Activated CD4-positive, CD25-positive, alpha-beta regulatory T cell treated with anti-CD3 and anti-CD28 coated beads, Interleukin-2, amount 50 U/mL, for 72 hours (primary cell): ENCODE measurements at places on chromosomes 1 and 21.

- DNase-seq: no peak
Observed at GRCh38 chr1:239763850-239764249, 327.8 kb upstream of the FMN2 start.

DNA sequence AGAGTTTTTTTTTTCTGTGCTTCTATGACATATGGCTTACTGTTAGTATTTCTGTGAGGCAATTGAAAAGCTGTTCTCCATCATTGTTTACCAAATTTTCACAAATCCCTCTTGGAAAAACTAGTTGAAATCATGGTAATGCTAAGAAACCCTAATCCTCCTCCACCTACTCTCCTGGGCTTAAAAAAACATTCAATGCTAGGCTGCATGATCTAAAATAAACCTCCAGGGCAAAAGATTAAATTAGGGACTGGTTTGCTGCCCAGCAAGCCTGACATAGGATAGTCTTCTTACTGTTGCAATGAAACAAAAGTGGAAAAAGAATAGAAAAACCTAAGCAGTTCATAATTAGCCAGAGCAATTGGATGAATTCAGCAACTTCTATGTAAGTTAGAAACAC lies 16.1 kb downstream of the C1orf52 start:
- DNase-seq: no peak

DNA sequence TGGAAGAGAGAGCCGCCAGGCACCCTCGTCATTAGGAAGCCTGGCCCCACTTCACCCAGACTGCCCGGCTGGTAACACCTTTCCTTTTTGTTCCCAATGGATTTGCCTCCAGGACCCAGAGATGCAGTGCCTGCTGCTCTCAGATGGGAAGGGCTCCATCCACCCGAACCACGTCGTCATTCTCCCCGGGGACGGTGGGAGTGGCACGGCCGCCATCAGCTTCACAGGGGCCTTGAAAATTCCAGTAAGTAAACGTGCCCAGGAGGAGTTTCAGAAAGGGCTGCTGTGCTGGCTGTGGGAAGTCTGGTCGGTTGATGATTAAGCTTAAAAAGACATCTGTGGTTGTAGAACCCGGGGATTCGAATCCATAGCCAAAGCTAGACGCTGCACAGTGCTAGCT lies 45.2 kb downstream of the SLC37A1 start:
- DNase-seq: peak; percentile 17

- DNase-seq: no peak
Observed at GRCh38 chr21:20258542-20258941, 739.7 kb upstream of the NCAM2 start.

DNA sequence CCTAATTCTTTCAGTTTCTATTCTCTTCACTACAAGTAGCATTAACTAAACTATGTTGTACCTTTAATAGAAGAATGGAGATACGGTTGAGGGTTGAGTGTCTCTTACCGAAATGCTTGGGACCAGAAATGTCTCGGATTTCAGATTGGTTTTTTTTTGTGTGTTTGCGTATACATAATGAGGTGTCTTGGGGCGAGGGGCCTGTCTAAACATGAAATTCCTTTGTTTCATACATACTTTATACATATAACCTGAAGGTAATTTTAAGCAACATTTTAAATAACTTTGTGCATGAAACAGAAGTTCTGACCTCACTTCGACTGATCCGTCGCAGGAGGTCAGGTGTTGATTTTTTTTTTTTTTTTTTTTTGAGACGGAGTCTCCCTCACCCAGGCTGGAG lies 36.3 kb upstream of the MYOCOS start:
- no peak for DNase-seq

GRCh38 chr1:70887936-70888335 lies 159.7 kb downstream of the PTGER3 start:
- no peak for DNase-seq

GRCh38 chr1:98322966-98323365 lies 338.6 kb upstream of the SNX7 start:
- DNase-seq: no peak

DNA sequence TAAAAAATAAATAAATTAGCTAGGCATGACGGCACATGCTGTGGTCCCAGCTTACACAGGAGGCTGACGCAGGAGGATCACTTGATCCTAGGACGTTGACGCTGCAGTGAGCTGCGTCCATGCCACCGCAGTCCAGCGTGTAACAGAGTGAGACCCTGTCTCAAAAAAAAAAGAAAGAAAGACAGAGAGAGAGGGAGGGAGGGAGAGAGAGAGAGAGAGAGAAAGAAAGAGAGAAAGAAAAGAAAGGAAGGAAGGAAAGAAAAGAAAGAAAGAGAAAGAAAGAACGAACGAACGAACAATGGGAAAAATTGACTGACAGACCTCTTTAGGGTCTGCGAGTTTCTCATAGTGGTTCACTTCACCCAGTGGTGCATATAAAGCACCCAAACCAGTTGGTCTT lies 97.8 kb upstream of the BMP8A start:
- DNase-seq: no peak

DNA sequence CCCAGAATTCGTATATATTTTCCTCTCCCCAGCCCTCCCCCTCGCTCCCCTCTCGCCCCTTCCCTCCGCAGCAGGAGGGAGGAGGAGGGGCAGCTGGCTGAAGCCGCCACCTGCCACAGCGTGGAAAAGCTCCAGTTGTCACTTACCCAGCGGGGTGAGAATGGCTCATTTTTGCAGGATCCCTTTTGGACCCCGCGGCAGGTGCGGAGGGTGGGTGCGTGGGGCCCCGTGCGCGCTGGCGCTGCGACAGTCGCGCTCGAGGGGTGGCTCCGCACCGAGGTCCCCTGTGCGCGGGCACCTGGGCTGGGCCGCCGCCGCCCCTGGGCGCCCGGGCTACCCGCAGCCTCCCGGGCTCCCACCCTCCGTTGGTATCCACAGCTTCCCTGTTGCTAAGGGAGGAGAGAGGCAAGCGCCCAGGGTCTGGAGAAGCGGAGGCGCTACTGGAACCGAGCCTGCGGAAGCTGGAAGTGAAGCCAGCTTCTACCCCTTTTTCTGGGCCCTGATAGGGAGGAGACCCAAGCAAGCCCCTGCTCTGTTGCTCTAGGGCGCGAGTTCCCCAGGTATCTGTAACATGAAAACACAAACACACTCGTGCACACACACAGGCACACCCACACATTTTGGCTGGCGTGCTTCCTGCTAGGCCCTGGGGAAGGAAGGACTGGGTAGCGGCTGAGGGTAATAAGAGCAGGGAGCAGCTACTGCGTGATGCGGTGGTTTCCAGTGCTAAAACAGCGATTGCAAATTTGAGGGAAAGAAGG lies at the start of gene ERICH3:
Gene ERICH3, minus strand, starts transcription at position 442 of the 761 bp plus-strand sequence. Its CDS starts 273 bp downstream, at position 169.
- no peak for DNase-seq

GRCh38 chr1:230573658-230574057 lies 68.6 kb upstream of the COG2 start:
- DNase-seq: no peak

DNA sequence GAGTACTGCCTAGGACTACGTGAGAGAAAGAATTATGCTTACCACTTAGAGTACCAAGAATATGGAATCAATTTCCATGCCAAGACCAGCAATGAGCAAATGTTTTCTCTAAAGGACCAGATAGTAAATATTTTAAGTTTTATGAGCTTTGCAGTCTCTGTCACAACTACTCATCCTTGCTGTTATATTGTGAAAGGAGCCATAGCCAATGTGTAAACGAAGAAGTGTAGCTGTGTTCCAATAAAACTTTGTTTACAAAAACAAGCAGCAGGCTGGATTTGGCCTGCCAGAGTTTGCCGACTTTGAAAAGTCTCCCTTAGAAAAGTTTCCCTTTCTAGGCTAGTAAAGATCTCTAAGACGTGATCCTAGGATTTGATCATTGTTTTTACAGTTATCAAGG lies 128.8 kb downstream of the PDE4B start:
- no peak for DNase-seq

- DNase-seq: no peak
Observed at GRCh38 chr1:65940126-65940525, 147.4 kb downstream of the PDE4B start.

DNA sequence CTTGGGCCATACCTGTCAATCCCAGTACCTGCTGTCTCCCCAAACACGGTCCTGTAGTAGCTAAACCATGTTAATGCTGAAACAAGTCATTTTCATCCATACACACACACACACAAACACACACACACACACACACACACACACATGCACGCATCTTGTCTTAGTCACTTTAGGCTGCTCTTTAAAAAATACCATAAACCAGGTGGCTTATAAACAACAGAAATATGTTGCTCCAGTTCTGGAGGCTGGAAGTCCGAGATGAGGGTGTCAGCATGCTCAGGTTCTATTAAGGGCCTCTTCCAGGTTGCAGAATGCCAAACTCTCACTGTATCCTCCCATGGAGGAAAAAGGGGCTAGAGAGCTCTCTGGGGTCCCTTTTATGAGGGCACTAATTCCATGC lies 129.9 kb downstream of the NTPCR start:
- no peak for DNase-seq

DNA sequence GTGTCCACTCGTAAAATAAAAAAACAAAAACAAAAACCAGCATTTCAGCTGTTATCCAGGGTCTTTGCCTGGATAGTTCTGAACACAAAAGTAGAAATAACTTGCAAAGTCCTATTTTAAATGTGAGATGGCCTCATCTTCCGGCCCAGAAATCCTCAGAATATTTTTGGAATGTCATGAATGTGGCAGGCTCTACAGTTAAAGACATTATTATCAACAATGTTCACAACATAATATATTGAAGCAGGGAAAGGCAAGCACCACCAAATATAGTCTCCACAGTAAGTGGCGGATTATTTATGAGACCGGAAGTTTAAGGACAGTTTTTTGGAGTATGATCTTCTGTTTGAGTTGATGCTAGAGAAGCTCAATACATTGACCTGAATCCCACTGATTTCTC lies 1.2 kb upstream of the C1orf198 start:
- no peak for DNase-seq

DNA sequence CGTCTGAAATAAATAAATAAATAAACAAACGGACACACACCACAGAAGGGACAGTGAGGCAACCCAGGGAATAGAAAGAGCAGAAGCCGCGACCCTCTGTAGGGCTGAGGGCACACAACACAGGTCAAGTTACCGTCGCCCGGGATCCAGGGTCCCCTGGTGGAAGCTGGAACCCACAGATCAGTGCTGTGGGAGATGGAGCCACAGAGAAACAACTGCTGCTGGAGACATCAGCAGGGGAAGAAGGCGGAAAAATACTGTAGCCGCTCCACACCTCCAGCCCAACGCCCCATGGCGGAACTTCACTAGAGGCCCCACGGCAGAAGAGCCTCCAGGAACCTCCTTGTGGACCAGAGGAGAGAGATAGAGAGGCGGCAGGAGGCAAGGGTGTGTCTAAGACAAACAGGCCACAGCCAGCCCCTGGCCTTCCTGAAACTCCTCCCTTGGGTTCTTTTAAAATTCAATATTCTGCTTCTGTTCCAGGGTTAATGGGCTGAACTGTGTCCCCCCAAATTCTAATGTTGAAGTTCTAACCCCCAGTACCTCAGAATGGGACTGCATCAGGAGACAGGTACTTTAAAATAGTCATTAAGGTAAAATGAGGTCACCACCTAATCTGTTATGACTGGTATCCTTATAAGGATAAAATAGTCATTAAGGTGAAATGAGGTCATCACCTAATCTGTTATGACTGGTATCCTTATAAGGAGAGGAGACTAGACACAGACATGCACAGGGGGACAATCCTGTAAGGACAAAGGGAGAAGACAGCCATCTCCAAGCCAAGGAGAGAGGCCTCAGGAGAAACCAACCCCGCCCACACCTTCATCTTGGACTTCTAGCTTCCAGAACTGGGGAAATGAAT lies 7.7 kb upstream of the HLCS start:
- no peak for DNase-seq

DNA sequence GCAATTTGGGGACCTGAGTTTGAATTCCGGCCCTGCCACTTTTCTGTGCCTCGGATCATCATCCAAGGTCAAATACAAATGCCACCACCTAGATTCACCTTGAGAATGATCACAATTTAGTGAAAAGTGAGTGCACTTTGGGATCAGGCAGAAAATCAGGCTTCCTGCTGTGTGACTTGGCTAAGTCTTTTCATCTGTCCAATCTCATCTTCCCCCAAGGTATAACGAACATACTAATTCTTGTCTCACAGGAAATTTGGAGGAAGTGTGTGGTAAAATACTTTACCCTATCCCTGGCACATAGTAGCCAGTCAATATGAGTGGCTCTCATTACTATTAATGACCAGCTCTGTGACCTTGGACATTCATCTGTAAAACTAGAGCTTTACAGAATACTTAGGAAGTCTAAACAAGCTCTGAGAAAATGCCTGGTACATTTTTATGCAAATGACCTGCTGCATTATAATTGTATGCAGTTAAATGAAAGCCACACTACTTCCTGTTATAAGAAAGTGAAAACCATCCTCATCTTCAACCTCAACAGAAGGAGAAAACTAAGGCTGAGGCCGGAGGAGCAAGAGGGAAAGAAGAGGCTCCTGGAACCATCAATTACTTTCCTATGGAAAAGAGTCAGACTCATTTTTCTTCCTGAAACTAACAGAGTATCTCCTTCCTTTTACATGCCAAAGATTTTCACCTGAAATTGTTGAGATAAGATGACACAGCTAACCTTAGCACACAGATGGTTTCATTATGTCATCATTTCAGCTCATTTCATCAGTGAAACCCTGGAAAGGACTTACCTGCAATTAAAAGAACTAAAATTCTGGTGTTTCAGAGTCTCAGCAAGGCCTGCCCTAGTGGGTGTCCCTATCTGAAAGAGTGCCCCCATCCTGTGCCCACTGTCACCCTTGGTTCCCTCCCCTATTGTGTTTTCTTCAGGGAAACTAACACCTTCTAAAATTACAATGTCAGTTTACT lies 32.6 kb upstream of the RGS8 start:
- DNase-seq: no peak

- DNase-seq: no peak
Observed at GRCh38 chr1:106222403-106222802, 834.1 kb upstream of the PRMT6 start.

DNA sequence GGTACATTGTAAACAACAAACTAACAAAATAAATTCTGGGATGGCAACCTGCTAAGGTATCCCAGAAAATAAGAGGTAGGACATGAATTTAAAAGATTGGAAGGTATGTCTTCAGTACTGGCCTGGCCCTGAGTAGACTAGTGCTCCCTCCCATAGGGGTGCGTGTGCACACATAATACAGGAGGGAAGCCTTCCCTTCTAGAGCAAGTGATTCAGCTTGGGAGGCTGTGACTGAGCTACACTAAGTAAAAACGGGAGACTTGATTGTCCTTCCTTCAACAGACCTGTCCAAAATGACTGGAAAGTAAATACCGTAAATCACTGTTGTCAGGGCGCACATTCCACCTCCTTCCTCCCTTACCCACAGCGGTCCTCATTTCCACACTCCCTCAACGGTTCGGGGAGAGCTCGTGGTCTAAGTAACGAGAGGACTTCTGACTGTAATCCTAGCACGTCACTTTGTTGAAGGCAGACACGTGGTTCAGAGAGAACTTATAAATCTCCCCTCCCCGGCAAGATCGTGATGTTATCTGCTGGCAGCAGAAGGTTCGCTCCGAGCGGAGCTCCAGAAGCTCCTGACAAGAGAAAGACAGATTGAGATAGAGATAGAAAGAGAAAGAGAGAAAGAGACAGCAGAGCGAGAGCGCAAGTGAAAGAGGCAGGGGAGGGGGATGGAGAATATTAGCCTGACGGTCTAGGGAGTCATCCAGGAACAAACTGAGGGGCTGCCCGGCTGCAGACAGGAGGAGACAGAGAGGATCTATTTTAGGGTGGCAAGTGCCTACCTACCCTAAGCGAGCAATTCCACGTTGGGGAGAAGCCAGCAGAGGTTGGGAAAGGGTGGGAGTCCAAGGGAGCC lies at the start of gene TGFB2:
Gene TGFB2, plus strand, starts transcription at position 523 of the 859 bp plus-strand sequence. CDS start 1,366 bp downstream, outside the sequence.
- DNase-seq: no peak

- no peak for DNase-seq
Observed at GRCh38 chr1:93587354-93587753, 94.3 kb downstream of the BCAR3 start.
